Omental fat pad (tissue), 4 donors: ENCODE measurements at places on chromosomes 2 and 18. TPM values are rescaled to one million over a fixed set of nuclear protein-coding genes. Genes with fewer than 3 reads are reported as not detected.

DNA sequence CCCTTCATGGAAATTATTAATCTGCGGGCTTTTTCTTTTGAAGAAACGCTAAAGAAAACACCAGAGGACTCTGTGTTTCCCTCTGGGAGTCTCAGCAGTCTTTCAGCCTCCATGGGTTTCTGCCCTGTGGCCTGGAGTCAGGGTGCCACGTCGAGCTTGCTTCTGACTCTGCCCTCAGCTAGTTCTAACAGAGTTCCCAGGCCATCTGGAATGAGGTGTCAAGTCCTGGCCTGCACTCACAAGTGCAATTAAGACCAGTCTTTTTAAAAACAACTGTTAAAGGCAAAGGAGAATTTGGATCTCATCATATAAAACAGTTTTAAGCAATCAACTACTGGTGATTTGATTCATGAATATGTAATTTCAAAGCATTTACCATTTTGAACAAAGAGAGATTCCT lies 157.3 kb downstream of the RHBDD1 start:
- DNase-seq, result no peak

COL6A3 gene
- 265 TPM for total RNA-seq

GRCh38 chr18:56221195-56222065 lies 417.0 kb downstream of the TXNL1 start:
- DNase-seq, result no peak

DNA sequence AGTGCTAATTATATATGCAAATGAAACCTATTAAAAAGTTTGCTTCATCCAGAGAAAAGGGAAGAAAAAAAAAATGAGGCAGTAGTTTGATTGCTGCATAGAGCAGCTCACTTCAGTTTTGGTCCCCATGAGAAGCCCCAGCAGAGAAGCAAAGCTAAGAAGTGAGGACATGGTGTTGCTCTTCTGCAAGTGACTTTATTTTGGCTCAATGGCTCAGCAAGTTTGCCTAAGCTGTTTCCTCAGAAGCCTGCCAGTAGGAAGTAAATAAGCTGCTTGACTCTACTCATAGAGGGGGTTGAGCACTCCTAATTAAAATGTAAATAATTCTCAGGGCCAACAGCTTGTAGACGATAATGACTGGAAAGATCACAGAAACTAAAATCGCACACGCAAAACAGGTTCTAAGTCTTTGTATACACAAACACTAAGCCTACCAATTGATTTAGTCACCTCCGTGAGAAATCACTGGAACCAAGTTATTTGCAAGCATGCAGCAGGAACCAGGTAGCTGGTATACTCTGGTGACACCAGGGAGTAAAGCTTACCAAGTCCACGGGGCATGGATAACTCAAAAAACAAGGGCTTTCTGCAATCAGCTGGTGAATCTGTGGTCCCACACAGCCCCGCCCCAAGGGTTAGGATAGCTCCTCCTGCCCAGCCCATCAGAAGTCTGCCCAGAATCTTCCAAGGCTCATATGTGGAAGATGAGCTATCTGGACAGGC lies 39.7 kb upstream of the NABP1 start:
- DNase-seq, result no peak

- DNase-seq, result no peak
These were observed at the start of gene ITGA6 for GRCh38 chr2:172427256-172427989. ITGA6 (plus strand) TSS chr2:172427586.

- DNase-seq, result no peak
These were observed 188.9 kb downstream of the LDLRAD4 start for GRCh38 chr18:13407484-13407883.
